Right renal pelvis (tissue), 4 donors: ENCODE measurements at places on chromosomes 5 and 9.

GRCh38 chr5:77816686-77817085 is 40.5 kb upstream of the TBCA start:
- no peak for DNase-seq

DNA sequence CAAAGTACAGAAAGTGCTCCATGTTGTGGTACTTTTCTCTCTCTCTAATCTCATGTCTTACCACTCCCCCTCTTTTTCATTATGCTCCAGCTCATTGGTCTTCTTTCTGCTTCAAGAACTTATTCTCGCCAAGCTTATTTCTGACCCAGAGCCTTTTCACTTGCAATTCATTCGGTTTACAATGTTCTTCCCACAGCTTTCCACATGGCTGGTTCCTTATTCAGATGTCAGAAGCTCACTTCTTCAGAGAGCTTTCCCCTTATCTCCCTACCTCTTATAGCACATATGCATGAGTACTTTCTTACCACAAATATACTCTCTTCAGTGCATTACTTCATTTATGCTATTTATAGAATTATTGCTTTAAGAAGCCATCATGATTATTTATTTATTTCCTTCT is 338.8 kb upstream of the ATP10B start:
- no peak for DNase-seq

- DNase-seq, result no peak
These were observed 452.9 kb upstream of the ZNF608 start for GRCh38 chr5:125199373-125199772.

DNA sequence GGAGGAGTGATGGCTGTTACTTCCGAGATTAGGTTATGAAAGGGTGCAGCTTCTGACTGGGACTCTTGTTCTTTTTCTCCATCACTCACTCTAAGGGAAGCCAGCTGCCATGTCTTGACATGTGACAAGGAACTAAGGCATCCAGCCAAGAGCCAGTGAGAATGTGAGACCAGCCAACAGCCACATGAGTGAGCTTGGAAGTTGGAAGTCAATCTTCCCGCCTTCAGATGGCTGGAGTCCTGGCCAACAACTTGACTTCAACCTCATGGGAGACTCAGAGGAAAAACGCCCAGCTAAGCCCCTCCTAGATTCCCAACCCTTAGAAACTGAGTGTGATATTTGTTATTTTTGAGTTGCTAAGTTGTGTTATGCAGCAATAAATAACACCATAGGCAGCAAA is 201.1 kb downstream of the SNX18 start:
- peak; percentile 47 for DNase-seq

- no peak for DNase-seq
These were observed 39.7 kb upstream of the IL7R start for GRCh38 chr5:35816881-35817521.

DNA sequence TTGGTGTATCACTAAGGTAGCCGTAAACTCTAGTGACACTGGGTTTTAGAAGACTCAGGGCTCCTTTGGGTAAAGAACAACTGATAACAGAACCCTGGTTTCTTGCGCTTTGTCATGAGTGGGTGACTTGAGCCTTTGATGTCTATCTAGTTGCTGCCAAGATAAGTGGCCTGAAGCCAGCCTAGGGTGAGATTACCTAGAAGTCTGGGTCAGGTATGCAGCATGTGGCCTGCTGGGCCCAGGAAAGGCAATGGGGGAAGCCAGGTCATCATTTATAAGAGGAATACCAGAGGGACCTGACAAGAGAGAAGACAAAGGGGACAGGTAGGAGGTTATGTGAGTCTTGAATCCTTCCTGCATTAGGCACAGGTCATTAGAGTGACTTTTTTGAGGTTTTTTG is 23.2 kb upstream of the GARNL3 start:
- no peak for DNase-seq

GRCh38 chr9:79012561-79012960 is 559.2 kb upstream of the TLE4 start:
- DNase-seq, result no peak

DNA sequence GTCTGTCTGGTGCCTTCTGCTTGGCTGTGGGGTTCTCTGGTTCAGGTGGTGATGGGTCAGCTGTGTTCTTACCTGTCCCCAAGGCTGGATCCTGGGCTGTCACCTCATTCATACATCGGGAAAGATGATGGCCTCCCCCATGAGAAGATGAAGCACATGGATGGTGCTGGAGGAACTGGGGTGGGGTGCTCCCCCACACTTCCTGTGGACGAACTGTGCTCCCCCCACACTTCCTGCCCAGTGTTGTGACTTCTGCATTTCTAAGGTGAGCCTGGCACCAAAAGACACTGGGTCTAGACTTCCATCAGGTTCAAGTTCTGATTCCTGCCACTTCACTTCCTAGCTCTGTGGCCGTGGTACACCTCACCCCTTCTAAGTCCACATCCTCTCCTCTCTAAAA is 4.3 kb upstream of the SURF6 start:
- no peak for DNase-seq

DNA sequence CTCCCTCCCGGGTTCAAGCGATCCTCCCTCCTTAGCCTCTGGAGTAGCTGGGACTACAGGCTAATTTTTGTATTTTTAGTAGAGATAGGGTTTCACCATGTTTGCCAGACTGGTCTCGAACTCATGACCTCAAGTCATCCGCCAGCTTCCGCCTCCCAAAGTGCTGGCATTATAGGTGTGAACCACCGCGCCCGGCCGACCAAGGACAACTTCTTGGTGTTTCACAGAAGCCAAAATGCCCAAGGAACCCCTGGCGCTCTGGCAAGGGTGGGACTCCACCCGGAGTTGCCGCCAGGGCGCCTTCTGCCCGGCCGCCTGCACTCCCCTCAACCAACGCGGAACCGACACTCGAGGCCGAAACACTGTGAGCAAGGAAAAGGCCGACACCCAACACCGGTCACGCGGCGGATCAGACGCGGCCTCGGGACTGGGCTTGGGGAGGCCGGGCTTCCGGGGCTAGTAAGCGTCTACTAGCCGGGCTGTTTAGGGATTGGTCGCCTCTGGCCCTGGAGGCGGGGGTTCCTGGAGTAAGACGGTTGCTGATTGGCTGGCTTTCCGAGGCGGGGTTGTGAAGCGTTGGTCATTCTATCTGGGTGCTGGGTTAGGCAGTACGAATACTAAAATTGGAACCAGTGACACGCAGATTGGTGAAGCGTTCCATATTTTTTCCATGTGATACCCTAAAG is 7.7 kb upstream of the CFAP157 start:
- peak; percentile 92 for DNase-seq

GRCh38 chr9:93577975-93578682 is 1.7 kb downstream of the PHF2 start:
- no peak for DNase-seq

GRCh38 chr5:57004800-57005199 is 52.9 kb upstream of the MIER3 start:
- peak; percentile 12 for DNase-seq

- DNase-seq, result no peak
These were observed 77.7 kb downstream of the ZNF354C start for GRCh38 chr5:179137643-179138567.

GRCh38 chr9:37155601-37156000 is 35.2 kb downstream of the ZCCHC7 start:
- no peak for DNase-seq

- peak; percentile 69 for DNase-seq
These were observed 923 bp upstream of the ZBTB5 start for GRCh38 chr9:37466037-37466709.

DNA sequence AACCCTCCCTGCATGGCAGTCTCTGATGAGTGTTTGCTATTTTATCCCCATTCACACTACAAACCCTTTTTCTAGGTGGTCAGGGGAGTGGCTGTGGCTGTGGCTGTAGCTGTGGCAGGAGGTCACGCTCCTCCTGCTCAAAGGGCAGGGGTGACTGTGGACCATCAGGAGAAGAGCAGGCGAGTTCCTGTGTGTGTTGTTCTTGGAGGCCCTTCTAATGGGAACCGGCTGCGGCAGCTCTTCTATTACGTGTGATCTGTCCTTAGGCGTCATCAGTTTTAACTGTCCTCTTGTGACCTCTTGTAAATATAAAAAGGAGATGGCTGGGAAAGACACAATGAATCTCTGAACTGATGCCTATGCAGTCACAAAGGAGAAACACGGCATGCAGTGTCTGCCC is 65.1 kb downstream of the ANKH start:
- DNase-seq, result no peak

DNA sequence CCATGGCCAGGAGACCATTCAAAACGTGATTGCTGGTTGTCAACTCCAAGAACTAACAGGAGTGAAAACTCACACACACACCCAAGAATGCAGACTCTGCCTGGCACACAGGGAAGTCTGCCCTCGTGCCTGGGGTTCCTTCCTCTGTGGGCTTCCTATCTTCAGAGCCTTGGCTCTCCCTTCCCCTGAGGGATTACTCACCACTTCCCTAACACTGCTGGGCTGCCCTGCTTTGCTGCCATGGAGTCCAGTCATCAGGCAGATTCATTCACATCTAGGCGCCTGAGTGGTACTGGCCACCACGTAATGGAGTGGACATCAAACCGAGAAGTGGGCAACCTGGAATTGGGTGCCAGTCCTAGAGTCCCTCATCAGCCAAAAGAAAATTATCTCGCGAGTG is 76.4 kb upstream of the PRSS3 start:
- DNase-seq, result no peak
